Activated T-helper 17 cell treated with anti-CD3 and anti-CD28 coated beads, Interleukin-2, amount 50 U/mL, for 72 hours (primary cell): ENCODE measurements at places on chromosomes 7 and 10.
A peak's percentile ranks its signal among the peaks of the same experiment; 100 is the strongest.

- no peak for ATAC-seq
Measured at GRCh38 chr10:60490013-60490412, 100.3 kb upstream of the ANK3 start.

DNA sequence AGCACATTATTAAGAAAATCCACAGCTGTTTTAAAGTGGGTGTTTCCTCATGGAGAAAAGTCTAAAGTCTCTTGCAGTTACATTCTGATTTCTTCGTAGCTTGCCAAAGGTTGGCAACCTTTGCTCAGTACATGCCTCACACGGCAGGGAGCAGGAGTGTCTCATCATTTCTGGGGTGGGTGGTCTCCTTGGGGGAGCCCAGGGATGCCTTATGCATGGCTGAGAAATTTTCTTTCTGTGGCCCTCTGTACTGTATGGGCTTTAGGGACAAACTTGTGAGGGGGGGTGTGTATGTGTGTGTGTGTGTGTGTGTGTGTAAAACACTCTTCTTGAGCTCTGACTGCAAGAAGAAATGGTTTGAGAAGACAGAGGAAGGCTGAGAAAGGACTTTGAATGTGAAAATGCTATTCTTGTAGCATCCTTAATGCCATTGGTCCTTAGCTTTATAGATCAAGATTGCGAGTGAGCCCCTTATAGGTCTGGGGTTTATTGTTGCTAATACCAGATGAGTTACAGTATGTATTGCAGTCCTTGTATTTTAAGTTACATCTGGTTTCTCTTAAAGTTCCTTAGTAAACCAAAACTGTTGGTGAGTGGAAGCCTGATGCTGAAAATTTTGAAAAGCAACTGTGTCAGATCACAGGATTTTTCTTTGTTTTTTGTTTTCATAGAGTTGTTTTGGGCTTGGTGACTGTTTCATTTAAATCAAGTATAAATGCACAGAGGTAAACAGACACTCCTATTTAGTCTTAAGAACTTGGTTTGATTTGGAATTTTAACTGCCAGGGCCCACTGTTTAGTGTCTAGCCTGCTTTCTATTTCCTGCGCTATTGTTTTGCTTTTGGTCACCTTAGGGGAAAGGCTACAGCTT lies 242.0 kb downstream of the BICC1 start:
- ATAC-seq: no peak

- no peak for ATAC-seq
Measured at GRCh38 chr7:123657304-123657685, 1.6 kb downstream of the LMOD2 start.

DNA sequence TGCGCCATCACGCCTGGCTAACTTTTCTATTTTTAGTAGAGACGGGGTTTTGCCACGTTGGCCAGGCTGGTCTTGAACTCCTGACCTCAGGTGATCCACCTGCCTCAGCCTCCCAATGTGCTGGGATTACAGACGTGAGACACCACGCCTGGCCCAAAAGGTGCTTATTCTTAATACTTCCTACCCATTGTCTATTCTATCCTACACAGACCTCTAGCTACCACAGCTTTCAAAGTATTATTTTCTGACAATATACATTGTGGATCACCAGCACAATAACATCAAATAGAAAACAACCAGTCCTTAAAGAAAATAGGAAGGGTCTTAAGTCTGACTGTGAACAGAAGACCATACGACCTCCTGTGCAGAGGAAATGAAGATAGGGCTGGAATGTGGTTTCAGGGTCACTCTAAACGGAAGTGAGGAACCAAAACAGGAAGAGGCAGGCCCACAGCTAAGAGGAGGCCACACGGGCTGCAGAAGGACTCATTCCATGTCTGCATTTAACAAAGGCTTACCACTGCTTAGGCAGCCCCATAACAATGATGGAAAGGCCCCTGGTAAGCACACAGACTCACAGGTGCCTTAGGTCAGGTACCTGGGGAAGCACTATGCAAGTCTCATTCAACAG lies 115.2 kb downstream of the ZFAND4 start:
- peak; percentile 75 for ATAC-seq

DNA sequence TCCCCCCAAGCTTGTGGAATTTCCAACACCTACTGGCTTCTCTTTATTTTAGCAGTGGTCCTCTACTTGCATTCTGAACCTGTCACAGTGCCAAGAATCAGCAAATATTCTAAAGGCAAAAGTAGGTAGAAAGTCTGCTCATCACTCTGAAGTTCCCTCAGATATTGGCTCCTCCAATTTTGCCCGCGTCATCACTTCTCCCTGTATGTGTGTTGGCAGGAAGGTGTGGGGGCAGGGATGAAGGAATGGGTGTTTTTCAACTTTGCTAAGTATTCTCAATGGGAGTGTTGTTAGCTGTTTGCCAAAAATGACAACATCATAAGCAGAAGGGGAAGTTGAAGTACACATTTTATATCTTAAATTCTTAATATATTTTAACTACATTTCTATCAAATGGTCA lies 226.2 kb downstream of the POLR1F start:
- ATAC-seq: no peak

GRCh38 chr7:98551611-98552273 lies 65.3 kb upstream of the NPTX2 start:
- no peak for ATAC-seq
